ENCODE measurements at places on chromosomes 7 and 10.
A peak's percentile ranks its signal among the peaks of the same experiment; 100 is the strongest.

DNA sequence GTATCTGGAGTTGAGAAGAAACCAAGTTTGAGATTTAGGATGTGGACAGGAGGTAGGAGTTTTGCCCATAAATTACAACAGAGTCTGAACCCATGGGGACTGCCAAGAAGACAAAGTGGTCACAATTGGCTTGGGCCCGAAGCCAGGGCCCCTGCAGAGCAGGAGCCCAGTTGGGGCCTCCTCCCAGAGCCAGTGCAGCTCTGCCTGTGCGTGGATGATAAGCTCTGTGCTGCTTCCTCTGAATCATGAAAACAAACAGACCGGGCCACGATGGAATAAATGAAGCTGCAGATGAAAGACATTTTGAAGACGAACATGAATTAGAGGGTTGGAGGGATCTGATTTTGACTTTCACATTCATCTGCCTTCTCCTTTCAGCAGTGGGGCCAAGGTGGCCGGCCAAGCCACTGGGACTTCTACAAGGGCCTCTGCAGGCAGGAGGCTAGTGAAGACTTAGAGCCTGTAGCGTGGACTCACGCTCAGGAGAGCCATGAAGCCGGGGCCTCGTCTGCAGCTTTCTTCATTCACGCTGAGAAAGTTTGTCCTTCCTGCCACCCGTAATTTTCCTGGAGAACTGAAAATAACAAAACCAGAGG is 156.8 kb upstream of the LYZL1 start:
- peak; percentile 74 for DNase-seq

- no peak for DNase-seq
Measured at GRCh38 chr7:107104801-107105200, 60.3 kb downstream of the PRKAR2B start.

- no peak for DNase-seq
Measured at GRCh38 chr10:24944512-24945255, 7.7 kb downstream of the PRTFDC1 start.

- DNase-seq, result no peak
Measured at GRCh38 chr7:144908324-144908723, 72.5 kb upstream of the TPK1 start.

DNA sequence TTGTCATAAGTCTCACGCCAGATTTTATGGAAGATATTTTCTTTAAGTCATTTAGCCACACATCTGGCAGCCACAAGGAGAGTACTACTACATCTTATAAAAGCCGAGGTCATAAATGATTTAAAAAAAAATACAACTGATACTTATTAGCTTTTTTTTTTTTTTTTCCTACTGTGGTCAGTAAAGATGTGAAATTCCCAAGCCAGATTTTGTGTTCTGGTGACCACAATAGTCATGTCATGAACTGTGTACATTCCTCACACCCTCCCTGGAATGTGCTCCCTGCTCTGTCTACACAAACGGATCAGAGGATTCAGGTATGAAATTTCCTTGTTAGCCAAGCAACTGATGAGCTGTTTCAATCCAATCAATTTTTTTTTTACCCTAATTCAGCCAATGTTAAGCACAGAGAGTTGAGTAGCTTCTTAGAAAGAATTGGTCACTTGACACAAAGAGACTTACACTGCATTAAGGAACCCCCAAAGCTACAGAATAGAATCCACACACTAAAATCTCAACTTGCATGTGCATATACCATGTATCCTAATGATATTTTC is 54.7 kb downstream of the CHRM2 start:
- DNase-seq, result no peak
